ENCODE measurements at places on chromosomes 13 and 19. TPM values are rescaled to one million over a fixed set of nuclear protein-coding genes. Genes with fewer than 3 reads are reported as not detected.

GRCh38 chr13:26568132-26568815 is 10.8 kb downstream of the WASF3 start:
- DNase-seq = no peak

GRCh38 chr19:17232258-17232657 is 6.2 kb downstream of the OCEL1 start:
- no peak for DNase-seq

- peak; percentile 76 for DNase-seq
These were observed 13.3 kb upstream of the ISYNA1 start for GRCh38 chr19:18450931-18451836.

METTL21C gene
- total RNA-seq = not detected

Data from HT1080 (cell line).